ENCODE measurements at places on chromosomes 6 and 20.

- DNase-seq: no peak
Measured at GRCh38 chr6:4359108-4359730, 223.8 kb upstream of the ECI2 start.

DNA sequence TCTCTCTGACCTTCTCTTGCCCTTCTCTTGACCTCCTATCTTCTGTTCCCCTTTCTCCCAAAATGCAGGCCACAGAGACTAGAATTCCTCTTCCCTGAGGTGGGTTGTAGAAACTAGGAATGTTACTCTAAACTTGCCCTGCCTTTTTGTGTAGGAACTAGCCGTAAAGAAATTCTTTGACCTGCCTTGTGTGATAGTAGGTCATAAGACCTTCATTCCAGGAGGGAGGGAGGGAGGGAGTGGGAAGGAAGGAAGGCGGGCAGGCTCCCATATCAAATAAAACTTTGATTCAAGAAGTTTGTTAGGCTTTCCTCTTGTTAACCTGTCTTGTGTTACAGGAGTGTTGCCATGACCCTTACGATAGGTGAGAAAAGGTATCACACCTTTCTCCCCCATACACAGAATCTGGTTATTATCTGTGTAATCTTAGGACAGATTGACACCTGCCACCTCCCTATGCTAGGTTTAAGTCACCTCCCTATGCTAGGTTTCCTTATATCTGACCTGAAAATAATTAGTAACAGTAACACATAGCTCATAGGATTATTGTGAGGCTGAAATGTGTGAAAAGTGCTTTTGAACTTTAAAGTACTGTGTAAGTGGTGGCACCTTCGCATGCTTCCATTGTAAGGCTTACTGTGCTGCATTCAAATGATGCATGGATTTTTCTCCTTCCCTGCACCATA, 32.6 kb upstream of the FUCA2 start:
- no peak for DNase-seq

DNA sequence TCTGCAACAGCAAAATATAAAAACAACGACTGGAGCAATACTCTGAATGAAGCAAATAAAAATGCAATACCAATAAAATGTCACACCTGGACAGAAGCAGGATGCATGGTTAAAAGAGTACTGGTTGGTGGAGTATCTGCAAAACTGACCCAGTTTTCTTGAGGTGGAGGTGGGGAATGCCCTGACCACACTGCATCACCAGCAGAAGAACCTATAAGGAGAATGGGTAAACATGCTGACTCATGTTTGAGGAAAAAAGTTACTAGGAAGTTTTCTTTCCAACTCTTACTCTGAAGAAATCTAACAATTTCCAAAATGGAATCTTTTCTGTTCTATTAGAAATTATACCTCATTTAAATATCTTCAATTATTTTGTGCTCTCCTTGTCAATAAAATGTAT, 43.6 kb downstream of the REPS1 start:
- DNase-seq: no peak

DNA sequence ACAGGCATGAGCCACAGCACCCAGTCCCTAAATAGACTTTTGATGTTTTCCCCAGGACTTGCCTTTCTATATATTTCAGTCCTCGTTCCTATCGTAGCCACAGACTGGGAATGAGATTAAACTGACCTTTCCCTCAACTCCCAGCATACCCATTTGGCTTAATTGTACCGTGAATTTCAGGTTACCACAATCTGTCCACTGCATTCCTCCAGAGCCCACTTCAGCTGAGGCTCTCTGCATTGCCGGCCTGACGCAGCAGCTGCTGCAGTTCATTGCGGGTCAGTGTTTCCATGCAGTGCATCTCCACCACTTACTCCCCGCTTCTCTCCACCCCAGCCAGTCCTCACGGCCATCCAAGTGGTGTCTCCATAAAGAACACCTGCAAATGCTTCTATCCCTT, 103.1 kb upstream of the RIN2 start:
- DNase-seq: no peak

GRCh38 chr6:150840185-150840584, 25.3 kb upstream of the MTHFD1L start:
- DNase-seq: no peak

DNA sequence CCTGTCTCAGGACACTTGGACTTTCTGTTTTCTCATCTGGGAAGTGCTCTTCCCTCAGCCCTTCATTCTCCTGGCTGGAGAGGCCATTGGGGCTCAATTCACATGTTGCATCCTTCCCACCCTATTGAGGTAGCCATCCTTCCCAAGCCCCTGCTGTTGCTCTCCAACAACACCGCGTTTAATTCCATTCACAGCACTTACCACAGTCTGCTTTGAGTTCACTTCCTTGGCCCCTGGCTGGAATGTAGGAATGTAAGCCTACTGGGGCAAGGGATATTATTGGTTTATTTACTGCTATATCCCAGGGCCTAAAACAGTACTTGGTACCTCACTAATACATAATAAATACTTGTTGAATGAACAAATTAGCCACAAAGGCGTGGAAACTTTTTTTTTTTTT, 6.7 kb upstream of the GFOD1 start:
- DNase-seq: no peak

DNA sequence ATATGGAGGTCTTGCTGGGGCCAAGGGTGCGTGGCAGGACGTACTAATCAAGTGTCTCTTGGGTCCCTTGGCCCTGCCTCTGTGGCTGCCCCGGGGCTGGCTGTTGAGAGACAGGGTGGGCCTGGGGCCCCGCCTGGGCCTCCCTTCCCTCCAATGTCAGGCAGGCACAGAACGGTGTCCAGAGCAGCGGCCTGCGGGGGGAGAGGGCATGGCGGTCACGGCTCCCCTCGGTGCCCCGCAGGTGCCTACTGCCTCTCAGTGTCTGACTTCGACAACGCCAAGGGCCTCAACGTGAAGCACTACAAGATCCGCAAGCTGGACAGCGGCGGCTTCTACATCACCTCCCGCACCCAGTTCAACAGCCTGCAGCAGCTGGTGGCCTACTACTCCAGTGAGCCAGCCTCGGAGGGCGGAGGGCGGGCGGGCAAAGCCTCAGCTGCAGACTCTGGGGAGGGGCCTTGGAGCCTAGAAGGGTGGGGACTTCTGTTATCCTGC, 50.0 kb downstream of the SRC start:
- no peak for DNase-seq

- no peak for DNase-seq
Measured at GRCh38 chr6:164924674-164925073, 384.7 kb downstream of the C6orf118 start.

- no peak for DNase-seq
Measured at GRCh38 chr6:96942676-96943075, 18.1 kb downstream of the KLHL32 start.

- DNase-seq: no peak
Measured at GRCh38 chr6:124870611-124871459, 91.4 kb upstream of the RNF217 start.

GRCh38 chr6:34990971-34991560, 102.0 kb downstream of the ANKS1A start:
- DNase-seq: no peak

DNA sequence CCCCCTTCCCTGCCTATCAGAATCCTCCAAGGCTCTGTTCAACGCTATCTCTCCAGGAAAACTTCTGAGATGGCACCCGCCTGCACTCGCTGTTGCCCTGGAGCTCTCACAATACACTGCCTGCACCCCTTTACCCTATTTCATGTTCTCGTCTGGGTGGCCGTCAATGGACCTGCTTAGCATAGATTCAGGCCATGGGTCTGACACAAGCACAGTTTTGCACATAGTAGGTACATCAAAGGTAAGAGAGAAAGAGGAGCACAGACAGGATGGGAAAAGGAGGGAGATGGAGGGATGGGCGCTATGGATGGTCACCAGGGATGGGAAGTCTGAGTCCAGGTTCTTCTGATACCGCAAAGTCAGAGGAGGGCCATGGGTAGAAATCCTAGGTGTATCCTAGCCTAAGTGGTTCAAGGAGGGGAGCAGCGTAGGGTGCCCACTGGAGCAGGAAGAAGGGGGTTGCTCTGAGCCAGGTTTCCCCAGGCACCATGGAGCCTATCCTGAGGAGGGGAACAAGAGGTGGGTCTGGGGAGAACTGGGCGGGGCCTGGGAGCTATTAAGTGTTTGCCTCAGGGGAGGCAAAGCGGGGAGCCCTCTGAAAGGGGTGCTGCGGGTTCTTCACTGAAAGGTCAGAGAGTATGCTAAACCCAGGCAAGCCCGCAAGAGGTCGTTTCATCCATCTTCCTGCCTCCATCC, 89.3 kb downstream of the MRPL14 start:
- DNase-seq: no peak

GRCh38 chr6:113968472-113968871, 2.5 kb downstream of the HDAC2 start:
- DNase-seq: no peak

GRCh38 chr6:133894795-133895358, 6.0 kb downstream of the TCF21 start:
- no peak for DNase-seq

- DNase-seq: no peak
Measured at GRCh38 chr6:64074981-64075380, 439.4 kb downstream of the PHF3 start.

Measured in NCI-H1048 (cell line).